ENCODE measurements at places on chromosomes 6 and 20.

DNA sequence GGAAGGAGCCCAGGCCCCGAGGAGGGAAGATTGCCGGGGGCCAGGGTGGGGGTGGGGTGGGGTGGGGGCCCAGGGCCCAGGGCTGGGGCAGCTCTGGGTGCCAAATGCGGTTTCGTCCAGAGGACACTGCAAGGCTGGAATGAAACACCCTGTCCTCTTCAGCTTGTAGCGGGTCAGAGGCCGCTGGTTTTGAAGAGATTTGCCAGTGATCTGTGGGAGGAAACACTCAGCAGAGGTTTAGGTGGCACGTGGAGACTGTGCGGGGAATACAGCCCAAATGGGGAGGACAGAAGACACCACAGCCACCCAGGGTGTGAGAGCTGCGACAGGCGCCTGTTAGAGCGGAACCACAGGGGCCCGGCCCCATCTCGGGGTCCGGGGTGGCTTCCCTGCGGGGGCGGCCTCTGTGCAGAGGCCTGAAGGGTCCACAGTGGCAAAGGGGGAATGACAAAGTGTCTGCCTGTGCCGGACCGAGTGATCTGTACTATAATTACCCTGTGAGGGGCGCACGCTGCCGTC is 29.2 kb downstream of the FRMD1 start:
- no peak for DNase-seq

- no peak for DNase-seq
Observed at GRCh38 chr6:19107468-19107867, 720.3 kb downstream of the RNF144B start.

DNA sequence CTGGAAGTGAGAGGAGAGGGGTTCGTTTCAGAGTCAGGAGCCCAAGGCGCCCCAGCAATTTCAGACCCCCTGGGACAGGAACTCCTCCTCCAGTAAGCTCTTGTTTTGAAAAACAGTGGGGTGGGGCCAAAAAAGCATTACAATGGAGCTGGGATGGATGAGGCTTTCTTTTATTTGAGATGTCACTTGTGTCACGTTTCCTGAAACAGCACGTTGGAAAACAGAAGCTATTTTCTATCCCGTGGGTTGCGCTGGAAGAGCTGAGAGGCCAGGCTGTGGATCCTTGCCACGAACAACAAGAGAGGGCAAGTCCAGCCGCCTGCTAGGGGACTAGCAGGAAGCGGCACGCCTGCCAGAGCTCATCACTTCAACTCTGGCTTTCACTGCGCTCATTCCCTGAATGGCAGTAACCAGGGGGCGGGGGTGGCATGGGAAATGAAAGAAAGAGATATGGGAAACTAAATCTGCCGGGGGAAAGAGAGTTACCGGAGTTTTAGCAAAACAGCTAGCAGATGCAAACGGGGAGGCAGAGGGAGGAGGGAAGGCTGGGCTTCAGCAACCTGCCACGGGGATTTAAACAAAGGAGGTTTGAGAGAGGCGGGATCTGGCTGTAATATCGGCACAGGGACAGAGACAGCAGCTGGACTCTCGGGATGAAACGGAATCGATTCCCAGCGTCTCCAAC is 34.6 kb downstream of the GCNT2 start:
- no peak for DNase-seq

GRCh38 chr6:64483956-64484499 is 848.4 kb downstream of the PHF3 start:
- no peak for DNase-seq

GRCh38 chr20:54201268-54201846 is 6.5 kb upstream of the PFDN4 start:
- no peak for DNase-seq

- no peak for DNase-seq
Observed at GRCh38 chr6:30071858-30072257, 3.7 kb downstream of the RNF39 start.

All from stimulated activated CD4-positive, alpha-beta T cell treated with anti-CD3 and anti-CD28 coated beads, Interleukin-1b, Interleukin-23, amount 100 ng/mL, for 1 hour (primary cell).